ENCODE measurements at places on chromosomes 2 and 18.

DNA sequence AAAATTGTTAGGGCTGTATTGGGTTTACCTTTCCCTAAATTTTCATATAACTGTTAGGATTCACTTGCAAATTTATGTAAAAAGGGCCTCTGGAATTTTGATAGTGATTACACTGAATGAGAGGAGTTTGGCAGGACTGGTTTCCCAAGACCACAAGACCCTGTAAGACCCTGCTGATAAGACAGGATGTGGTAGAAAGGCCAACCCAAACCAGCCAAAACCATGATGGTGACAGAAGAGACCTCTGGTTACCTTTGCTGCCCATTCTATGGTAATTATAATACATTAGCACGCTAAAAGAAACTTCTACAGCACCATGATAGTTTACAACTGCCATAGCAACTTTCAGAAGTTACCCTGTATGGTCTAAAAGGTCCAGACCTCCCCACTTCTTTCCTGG is 8.3 kb upstream of the CASP10 start:
- DNase-seq, result no peak

DNA sequence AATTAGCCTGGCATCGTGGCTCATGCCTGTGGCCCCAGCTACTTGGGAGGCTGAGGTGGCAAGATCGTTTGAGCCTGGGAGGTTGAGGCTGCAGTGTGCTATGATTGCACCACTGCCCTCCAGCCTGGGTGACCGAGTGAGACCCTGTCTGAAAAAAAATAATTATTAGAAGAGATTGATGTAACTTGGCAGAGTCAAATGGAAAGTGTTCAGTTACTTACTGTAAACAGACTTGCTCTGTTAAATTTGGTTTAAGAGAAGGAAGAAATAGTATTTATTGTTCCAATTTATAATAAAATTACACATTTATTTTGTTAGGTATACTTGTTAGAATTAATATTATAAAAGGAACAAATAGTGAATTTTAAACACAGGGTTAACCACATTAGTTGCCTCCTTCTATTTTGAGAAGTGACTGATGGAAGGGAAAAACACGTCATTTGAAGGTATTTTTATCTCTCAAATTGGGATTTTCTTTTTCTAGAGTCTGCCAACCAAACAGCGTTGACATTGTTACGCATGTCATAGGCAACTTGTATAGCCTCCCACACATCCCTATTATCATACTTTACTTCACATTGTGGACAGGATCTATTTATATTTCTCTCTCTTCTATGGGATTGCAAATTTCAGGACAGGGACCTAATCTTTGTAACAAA is 118.8 kb upstream of the B3GNT2 start:
- DNase-seq, result no peak

DNA sequence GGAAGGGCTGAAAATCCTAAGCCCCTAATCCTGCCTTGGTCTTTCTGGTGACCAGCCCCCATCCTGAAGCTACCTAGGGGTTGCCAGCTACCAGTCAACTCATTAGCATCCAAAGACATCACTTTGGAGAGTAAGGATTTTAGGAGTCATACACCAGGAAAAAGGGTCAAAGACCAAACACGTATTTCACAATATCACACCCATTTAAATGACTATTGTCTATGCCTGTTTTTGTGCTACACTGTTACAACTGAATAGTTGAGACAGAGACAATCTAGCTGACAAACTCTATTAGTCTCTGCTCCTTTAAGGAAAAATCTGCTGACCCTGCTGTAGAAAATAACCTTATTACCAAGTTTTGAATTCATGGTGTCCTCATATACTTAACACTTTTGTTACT is 21.0 kb upstream of the RBBP8 start:
- no peak for DNase-seq

GRCh38 chr2:215022418-215022817 is 116.0 kb downstream of the ABCA12 start:
- no peak for DNase-seq

All from lower leg skin (tissue), 4 donors.